Thymus (tissue), 14 donors: ENCODE measurements at places on chromosomes 1 and 21. TPM values are rescaled to one million over a fixed set of nuclear protein-coding genes. Genes with fewer than 3 reads are reported as not detected.

DNA sequence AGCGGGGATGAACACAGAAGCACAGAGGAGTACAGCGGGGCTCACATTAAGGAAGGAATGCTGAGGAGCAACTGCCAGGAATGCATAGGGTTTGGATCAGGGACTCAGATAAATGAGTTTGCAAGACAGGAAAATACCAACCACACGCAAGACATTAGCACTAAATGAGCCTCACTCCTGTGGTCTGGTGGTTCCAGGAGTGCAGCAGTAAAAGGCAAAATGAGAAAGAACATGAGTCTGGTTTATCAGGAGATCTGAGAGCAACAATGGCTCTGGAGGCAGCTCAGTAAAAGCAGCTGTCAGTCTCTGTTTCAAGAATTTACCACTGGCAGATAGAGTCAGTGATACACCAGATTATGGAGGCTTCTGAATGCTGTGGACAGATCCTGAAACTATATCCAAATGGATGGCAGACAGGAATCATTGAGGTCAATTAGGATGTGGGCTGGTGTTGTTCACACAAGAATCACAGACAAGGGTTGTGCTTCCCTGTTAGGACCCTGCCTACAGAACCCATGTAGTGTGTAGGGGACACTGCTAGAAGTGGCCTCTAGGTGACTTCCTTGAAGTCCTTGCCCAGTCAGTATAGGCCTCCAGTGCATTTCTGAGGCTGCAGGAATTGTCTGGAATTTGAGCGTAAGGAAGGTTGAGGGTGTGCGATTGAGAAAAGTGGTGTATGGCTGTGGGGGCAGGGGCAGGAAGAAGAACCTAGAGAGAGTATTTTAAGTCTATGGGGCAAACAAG lies 50.3 kb downstream of the CASQ2 start:
- H3K4me3 ChIP-seq = no peak overlapping the region
- no peaks in the 10 kb centered on the region for H3K27me3 ChIP-seq
- no peak overlapping the region for H3K27ac ChIP-seq
- no peak for DNase-seq
- H3K4me1 ChIP-seq = peaks cover 21% of the 10 kb centered on the region

The ADAMTS4 gene
- total RNA-seq = 0.61 TPM

The CFAP141 gene
- total RNA-seq = not detected

DNA sequence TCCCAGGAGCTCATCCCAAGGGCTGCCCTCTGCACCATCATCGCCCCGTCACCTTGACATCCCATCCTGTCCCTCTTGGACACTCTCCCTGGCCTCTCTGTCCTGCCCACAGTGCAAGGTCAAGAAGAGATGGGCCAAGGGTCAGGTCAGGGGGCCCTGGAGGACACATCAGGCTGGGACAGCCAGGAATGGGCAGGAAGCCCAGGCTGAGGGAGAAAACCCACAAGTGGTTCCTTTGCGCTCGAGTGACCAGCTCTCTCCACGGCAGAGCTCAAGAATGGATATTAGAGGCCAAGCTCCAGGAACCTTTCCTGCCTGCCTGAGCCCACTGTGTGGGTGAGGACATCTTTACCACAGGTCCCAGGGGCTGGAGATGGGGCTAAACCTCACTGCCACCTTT lies 41.0 kb downstream of the KCNN3 start:
- H3K4me1 ChIP-seq = no peaks in the 10 kb centered on the region
- H3K27me3 ChIP-seq = no peaks in the 10 kb centered on the region
- no peak overlapping the region for H3K4me3 ChIP-seq
- H3K36me3 ChIP-seq = no peaks in the 10 kb centered on the region
- no peak overlapping the region for H3K27ac ChIP-seq

DNA sequence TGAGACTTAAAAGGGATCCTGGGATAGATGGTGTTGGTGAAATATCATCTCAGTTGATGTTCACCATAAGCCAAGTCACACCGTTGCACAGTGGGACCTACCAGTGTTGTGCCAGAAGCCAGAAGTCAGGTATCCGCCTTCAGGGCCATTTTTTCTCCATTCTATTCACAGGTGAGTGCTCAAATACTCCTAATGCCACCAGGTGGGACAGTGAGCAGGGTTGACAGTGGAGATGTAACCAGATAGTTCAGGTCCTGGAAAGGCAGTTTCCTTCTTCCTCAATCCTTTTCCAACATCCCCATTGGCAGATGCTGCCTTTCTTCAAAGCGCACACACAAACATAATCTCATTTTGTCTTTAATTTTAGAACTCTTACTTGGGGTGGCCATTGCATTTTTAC lies 11.6 kb downstream of the CD160 start:
- H3K27ac ChIP-seq = no peak overlapping the region
- no peaks in the 10 kb centered on the region for H3K4me1 ChIP-seq
- DNase-seq = no peak

The LEMD1 gene
- 0.24 TPM for total RNA-seq

The FCRL3 gene
- 2.5 TPM for total RNA-seq

The AADACL4 gene
- not detected for total RNA-seq
